SHP77 (cell line): ENCODE measurements at places on chromosomes 3 and 15.

DNA sequence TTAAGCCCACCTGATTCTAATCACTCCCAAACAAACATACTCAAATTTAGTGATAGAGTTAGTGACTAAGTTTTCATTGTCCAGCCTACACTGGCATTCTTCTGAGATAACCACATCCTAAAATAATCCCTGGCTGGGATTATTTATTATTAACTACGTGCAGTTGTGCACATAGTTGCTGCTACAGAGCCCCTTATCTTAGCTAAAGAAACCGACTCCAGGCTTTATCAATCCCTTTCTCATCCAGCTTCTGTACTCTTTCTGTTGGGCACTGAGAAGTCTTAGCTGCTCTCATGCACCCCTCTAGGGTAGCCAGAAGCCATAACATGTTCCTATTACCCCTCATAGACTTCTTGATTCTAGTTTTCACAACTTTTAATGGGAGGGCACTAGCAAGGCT, 208.7 kb downstream of the MBNL1 start:
- no peak for DNase-seq

DNA sequence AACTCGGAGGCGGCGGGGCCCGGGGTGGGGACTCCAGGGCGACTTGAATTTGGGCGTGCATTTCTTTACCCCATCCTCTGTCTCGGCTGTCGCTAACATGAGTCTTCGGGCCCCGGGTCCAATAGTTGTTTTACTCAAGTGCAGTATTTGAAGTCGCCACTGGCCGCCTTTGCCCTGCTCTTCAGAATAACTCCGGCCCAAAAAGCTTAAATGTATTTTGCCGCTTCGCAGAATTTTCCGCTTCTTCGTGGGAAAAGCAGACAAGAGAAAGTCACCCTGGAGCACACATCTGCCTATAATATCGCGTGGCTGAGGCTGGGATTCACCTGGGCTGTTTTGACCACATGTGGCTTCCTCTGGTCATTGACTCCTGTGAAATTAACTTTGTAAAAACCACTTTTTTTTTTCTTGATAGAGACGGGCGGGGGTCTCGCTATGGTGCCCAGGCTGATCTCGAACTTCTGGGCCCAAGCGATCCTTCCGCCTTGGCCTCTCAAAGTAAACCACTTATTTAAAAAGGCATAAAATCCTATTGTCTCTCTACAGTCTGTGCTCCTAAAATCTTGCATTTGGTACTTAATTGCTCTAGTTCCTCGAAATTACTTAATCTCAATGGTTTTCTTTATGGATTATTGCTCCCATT, 676 bp downstream of the CNOT10 start:
- no peak for DNase-seq

- DNase-seq, result no peak
Measured at GRCh38 chr3:123186695-123187094, 15.0 kb upstream of the SEC22A start.

GRCh38 chr3:130395916-130396315, 50.4 kb downstream of the COL6A5 start:
- DNase-seq, result no peak

- DNase-seq, result no peak
Measured at GRCh38 chr3:5645692-5646410, 458.3 kb downstream of the EDEM1 start.
